ENCODE measurements at places on chromosomes 5 and 9. TPM values are rescaled to one million over a fixed set of nuclear protein-coding genes. Genes with fewer than 3 reads are reported as not detected.

DNA sequence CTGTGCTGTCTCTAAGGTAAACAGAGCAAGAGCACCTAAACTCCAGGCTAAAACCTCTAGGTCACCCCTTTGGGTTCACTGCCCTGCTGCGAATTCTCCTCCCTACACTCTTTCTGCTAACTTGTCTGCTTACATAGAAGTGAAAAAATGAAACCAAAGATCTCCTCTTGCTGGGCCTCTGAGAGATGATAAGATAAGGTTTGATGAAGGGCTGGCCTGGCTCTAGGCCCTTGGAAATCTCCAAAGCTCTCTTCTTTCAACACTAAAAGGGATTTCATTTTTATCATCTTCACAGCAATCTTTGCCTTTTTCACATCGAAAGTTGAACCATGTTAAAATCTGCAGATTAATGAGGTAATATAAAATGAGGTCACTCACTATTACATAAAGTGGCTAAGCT lies 450.8 kb upstream of the TLE4 start:
- DNase-seq, result no peak

DNA sequence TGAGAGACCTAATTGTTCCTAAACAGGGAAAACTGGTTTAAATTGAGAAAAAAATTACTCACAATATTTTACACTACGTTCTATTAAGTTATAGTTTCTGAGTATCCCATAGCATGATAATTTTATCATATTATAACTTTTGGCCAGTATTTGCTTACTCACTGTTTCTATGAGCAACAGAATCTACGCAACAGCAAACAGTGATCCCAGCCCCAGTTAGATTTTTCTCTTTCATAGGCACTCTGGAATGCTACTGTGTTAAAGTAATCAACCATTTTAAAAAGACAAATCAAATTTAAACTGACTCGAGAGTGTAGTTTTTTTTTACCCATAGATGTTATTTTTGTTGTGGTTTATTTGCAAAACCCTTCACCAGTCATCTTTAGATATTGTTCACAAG lies 107.2 kb downstream of the XRCC4 start:
- DNase-seq, result no peak

GRCh38 chr9:33737811-33738606 lies 57.4 kb upstream of the PRSS3 start:
- no peak for DNase-seq

DNA sequence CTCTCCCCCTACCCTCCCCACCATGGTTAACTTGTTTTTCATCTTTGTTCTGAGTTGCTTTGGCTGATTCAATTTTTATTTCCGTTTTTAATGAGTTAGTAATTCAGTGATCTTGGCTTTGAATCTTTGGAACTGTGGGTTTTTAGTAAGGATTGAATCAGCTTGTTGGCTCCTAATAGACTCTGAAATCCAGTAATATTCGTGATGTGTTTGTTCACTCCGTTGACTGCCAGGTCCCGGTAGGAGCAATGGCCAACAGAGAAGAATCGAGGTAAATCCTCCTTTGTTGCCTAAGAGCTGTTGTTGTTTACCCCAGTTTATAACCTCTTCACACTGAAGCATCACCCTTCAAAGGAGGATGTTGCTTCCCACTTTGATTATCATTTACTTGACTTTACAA lies 92.7 kb downstream of the PCSK1 start:
- no peak for DNase-seq

DNA sequence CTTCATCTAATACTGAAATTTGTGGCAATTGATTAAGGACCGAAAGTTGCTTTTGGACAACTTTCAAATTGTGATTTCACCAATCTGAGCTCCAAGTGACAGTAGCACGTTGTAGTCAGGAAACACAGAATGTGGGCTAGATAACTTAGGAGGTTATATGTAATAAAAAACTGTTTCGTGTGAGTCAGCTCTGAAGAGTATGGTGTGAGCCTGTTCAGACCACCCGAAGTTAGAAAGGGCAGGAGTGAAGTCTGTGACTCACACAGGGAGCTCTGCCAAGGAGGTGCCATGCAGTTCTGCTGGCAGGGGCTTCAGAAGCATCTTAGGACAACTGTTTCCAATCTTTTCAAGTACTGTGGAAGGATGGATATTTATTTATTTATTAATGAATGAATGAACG lies 16.4 kb upstream of the ZBTB34 start:
- DNase-seq, result no peak

- DNase-seq, result no peak
Measured at GRCh38 chr9:79913867-79914266, 342.1 kb downstream of the TLE4 start.

- no peak for DNase-seq
Measured at GRCh38 chr5:80825786-80826460, 134.2 kb upstream of the RASGRF2 start.

DNA sequence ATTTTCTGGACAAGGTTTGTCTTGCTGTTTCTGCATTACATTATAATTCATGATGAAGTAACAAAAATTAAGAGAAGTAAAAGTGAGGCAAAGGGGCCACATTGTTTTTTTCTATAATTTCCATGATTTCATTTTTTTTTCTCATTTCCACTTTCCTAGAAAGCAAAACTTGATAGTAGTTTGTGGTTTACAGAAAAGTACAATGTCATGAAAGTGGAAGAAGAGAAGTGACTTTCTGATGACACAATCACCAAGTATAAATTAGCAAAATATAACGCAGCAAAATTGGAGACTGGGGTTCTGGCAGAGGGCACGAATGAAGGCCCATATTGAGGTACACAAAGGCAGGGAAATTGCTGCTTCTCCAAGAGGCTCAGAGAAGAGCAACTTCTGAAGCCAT lies 5.0 kb upstream of the IFNA14 start:
- DNase-seq, result no peak

DNA sequence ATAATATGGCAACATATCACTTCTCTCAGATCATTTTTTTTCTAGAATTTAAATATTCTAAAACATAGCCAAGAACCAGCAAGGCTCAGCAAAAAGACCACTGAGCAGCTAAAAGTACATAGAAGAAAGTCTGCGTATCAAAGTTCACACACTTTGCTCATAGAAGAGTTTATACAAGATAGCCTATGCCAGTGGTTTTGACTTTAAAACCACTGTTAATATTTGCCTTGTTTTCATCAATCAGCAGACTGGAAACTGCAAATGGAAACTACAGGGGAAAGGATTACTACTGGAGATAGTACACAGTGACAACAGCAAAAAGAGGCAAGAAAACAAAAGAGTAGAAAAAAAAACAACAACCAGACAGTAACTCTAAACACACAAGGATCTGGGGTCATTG lies 483.3 kb downstream of the ZSWIM6 start:
- DNase-seq, result no peak

Gene SLC34A3
- not detected for total RNA-seq

Gene CDH18
- total RNA-seq, result not detected

GRCh38 chr5:152086668-152087067 lies 162.0 kb upstream of the GLRA1 start:
- no peak for DNase-seq

DNA sequence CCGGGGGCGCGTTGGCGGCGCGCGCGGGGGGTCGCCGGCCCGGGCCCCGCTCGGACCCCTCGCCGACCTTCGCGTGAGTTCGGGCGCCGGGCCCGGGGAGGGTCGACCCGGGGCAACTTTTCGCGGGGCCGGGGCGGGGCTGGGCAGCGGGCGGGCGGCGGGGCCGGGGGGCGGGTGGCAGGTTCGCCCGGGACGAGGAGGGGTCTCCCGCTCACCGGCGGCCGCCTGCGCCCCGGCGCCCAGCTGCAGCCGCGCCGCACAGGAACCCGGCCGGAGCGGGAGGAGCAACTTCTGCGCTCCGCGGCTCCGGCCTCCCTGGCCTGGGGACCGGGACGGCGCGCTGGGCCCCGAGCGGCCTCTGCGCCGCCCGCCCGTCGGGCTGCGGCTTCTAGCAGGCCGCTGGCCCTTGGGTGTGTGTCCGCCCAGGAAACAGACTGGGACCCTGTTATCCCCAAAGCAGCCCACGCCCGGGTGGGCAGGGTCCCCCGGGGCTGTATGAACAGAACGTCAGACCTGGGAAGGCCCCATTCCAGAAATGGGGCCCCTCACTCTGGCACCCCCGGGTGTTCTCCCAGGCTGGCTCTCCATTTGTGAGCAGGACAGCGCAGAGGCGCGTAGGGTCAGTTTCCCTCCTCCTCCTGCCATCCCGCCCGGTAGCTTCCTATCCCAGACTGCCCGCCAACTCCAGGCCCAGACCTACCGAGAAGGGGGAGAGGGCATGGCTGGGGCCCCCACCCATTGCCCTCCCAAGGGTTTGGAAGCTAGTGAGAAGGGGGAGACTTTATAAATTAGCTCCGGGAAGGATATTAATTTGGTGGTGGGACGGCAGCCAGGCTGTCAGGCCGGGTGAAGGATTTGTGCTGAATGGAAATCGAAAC lies 708 bp downstream of the RXRA start:
- no peak for DNase-seq

Gene ITGA1
- 228 TPM for total RNA-seq

- DNase-seq, result no peak
Measured at GRCh38 chr5:439181-439580, 3.8 kb upstream of the EXOC3 start.

Gene LCN15
- total RNA-seq, result not detected

- no peak for DNase-seq
Measured at GRCh38 chr5:102529031-102529430, 30.2 kb upstream of the SLCO6A1 start.

- no peak for DNase-seq
Measured at GRCh38 chr9:89667726-89668125, 62.9 kb downstream of the GADD45G start.

GRCh38 chr5:102818934-102819333 lies 63.8 kb downstream of the PAM start:
- DNase-seq, result no peak

- no peak for DNase-seq
Measured at GRCh38 chr9:131238402-131239021, 37.8 kb downstream of the FAM78A start.

Gene PCDHA4
- 7.1 TPM for total RNA-seq

Gene TAF11L10
- total RNA-seq, result not detected

DNA sequence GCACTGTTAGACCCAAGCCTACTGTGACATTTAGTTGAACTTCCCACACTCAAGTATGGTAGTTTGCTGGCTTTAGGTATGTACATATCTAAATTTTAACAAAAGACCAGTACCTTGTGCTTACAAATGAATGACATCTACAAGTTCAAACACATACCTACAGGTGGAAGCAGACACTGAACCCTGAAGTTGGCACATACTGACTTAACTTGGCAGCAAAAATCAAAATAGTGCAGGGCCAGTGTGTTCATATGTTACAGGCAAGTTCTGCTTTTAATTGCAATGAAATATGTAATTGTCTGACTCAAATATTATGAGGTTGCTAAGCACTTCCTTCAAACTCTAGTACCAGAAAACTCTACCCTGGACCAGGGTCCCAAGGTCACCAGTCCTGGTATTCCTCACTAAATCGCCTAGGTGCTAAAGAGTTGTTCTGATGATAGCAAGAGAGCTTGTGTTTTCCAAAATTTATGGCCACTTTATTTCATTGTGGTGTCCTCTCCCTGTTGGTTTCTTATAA lies 77.4 kb downstream of the MEGF10 start:
- DNase-seq, result no peak

Gene UBE2QL1
- 0.17 TPM for total RNA-seq

GRCh38 chr5:53882676-53883031 lies 322.2 kb downstream of the NDUFS4 start:
- no peak for DNase-seq

Gene FRRS1L
- 5.3 TPM for total RNA-seq

DNA sequence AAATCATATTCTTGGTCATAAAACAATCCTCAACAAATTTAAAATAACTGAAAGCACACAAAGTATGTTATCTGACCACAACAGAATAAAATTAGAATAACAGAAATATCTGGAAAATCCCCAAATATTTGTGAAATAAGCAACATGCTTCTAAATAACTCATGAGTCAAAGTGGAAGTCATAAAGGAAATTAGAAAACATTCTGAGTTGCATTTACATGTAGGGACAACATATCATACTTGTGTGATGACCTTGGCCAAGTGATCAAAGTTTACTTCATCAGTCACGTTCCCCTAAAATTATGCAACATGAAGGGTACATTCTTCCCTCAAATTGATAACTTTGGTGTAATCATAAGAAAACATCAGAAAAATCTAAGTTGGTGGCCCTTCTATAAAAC lies 64.7 kb downstream of the CSF2 start:
- DNase-seq, result no peak

DNA sequence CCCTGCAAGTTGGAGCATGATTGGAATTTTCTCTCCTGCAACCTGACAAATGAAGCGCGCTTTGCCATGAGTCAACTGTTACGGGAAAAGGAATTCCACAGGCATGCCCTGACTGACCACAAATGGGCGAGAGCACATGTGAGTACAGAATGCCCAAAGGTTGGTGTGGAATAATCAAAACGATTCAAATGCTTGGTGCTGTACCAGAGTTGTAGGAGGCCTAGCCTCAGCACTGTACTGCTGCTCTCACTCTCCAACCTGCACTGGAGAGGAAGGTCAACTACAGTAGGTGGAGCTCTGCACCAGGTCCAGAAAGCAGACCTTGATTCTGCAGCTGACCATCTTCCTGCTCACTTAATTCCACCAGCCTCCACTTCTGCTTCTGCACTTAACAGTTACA lies 406.9 kb upstream of the ACTBL2 start:
- DNase-seq, result no peak

Gene INSYN2B
- total RNA-seq, result 0.12 TPM

DNA sequence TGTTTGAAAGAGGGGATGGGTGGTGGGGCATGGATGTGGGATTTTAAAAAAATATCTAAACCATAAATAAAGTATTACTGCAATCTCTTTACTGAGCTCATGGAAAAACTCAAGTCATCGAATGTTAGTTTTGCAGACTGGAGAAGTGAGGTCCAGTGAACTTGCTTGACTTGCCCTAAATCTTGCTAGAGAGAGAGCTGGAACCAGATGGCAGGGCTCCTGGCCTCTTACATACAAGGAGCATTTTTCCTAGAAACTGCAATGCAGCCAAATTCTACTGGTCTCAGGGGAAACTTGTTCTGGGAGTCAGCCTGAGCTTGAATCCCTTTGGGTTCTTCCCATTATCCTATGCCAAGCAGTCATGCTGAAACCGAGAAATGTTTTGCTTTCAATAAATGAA lies 2.9 kb upstream of the TGFBI start:
- no peak for DNase-seq

GRCh38 chr5:15791274-15791673 lies 291.3 kb downstream of the FBXL7 start:
- no peak for DNase-seq

GRCh38 chr9:129549139-129549538 lies 71.8 kb downstream of the C9orf50 start:
- DNase-seq, result no peak

Gene BRD9
- 30.1 TPM for total RNA-seq

GRCh38 chr5:103624035-103624480 lies 61.5 kb upstream of the NUDT12 start:
- no peak for DNase-seq

Gene TMOD1
- total RNA-seq, result 1.3 TPM

Gene TCERG1
- total RNA-seq, result 50.2 TPM

- DNase-seq, result no peak
Measured at GRCh38 chr9:34151398-34151797, 24.9 kb upstream of the DCAF12 start.

- DNase-seq, result no peak
Measured at GRCh38 chr9:128225770-128226411, 22.7 kb downstream of the DNM1 start.

Data from chondrocyte (in vitro differentiated cells).